ENCODE measurements at places on chromosomes 6 and 20.

DNA sequence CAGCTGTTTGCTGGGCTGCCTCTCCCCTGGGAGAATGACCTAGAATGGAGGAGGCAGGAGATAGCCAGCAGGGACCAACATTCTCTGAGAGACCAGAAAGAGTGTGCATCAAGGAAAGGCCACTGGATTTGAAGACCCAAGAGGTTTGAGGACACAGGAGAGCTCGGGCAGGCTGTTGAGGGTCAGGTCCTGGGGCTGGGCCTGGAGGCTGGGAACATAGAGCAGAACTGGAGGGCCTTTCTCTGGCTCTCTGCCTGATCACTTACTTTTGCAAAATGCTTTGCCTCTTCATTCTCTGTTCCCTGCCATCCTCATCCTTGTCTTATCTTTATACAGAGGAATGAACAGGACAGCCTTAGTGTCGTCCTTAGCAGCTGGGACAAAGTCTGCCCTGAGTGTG lies 2.5 kb downstream of the IYD start:
- DNase-seq = no peak

- no peak for DNase-seq
These were observed 4.2 kb downstream of the GPR31 start for GRCh38 chr6:167153521-167153959.

DNA sequence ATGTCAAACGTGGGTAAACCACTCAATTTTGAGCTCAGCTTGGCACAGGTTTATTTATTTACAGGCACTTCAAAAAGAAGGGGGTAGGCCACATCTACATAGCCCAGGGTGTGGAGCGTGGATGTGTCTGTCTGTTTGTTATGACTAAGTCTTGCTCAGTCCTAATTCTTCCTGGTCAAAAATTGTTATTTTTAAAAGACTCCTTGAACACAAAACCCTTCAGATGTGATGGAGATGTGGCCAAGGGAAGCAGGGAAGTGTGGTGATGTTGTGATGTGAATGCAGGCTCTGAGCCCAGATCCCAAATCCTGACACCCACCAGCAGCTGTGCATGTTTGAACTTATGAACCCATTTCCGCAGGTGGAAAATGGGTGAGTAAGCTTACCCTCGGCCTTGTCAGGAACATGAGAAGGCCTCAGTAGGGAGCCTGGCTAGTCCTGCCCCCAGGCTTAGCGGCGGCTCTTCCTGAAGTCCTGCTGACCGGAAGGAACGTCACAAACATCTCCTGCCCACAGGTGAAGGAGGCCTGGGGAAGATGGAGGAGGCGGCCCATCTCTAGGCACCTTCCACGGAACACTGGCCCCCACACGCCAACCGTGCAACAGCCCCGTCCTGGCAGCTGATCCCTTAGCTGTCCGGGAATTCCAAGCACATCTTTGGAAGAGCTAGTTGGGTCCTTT lies 119.7 kb downstream of the MYLK4 start:
- DNase-seq = no peak

DNA sequence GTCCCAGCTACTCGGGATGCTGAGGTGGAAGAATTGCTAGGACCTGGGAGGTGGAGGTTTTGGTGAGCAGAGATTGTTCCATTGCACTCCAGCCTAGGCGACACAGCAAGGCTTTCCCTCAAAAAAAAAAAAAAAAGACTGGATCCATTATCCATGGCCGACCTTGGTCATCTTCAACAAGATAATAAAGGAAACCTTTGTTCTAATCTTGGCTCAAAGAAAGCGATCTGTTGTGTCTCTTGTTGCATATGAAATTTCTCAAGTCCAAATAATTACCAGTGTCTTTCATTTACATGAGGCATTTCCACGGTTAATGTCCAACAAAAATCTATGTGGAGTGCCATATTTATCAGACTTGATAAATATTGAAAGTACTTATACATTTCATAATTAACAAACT lies 23.7 kb upstream of the KIF16B start:
- DNase-seq = no peak

DNA sequence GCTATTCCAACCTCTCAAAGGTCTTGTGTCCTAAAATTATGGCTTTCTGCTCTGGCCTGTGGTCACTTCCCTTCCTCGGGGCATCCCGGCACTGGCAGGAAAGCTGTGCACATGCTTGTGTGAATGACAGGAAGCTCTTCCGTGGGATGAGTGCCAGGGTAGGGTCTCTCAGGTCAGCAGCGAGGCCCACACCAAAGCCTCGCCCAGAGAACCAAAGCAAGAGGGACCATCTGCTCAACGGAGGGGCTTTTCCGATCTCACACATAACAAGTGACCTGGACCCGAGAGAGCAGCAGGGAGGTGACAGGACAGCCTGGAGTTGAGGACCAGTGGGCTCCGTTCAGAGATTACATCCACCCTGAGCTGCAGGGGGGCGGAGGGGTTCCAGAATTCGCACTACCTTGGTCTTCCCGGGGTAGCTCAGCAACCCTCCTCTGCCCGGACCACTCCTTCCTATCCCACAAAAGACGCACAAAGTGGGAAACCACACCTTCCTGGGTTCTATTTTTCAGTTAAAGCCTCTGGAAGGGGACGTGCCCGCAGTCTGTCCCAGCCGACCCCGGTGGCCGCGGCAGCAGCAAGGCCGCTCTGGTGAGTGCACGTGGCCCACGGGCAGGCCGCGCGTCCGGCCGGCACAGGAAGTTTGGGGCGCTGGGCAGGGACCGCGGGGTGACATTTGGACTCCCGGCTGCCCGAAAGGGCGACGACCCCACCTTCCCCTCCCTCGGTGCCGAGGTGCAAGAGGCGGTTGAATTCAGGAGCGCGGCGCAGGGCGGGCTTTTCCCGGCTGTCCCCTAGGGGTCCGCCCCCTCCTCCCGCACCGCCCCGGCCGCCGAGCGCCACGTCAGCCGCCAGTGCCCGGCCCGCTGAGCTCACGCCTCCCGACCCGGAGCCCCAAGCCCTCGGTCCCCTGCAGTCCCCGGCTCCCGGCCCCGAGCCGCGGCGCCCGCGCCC lies 988 bp downstream of the TXNDC5 start:
- peak; percentile 51 for DNase-seq

DNA sequence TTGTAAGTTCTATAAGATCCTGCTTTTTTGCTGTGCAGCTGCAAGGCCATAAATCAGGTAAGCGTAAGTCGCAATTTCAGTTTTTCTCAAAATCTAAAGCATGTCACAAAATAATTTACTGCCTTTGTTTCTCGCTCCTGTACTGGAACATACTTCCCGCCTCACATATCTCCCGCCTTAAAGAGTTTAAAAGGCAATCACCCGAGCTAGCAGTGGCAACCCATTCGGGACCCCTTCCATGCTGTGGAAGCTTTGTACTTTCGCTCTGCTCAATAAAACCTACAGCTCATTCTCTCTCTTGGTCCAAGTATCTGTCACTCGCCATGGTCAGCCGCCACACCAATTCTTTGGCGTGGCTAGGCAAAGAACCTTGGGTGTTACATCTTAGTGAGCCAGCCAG lies 34.0 kb downstream of the CEP85L start:
- no peak for DNase-seq

DNA sequence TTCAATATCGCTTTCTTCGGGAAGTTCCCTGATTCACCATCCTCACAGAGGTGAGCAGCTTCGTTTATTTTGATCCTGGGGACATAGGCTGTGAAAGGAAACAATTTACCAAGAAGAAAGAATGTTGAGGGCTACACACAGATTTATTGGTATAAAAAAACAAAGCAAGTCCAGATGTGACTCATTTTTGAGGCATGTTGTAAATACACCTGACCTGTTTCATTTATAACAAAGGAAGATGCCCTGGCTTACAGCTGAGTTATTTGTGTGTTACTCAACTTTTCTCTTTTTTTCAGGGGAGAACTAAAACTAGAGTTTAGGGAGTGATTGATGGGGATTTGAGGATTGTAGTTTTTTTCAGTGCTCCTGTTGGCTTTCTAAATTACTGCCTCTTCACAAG lies 489.5 kb downstream of the CBLN4 start:
- DNase-seq = no peak

GRCh38 chr6:112007805-112008204 lies 46.1 kb upstream of the CCN6 start:
- DNase-seq = no peak

DNA sequence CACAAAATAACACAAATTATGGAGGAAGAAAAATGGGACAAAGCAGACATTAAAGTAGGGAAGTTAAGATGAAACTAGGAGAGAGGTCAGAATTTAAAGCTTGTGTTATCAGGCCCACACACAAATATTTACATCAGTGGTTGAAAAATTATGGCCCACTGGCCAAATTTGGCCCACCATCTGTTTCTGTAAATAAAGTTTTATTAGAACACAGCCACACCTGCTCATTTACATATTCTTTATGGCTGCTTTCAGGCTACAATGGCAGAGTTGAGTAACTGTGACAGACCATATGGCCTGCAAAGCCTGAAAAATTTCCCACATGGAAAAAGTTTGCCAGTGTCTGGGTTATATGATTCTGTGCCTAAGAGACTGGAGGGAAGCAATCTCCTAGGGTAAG lies 49.0 kb downstream of the SLC22A23 start:
- DNase-seq = no peak

GRCh38 chr6:165662041-165662748 lies 846 bp downstream of the PDE10A start:
- DNase-seq = no peak

DNA sequence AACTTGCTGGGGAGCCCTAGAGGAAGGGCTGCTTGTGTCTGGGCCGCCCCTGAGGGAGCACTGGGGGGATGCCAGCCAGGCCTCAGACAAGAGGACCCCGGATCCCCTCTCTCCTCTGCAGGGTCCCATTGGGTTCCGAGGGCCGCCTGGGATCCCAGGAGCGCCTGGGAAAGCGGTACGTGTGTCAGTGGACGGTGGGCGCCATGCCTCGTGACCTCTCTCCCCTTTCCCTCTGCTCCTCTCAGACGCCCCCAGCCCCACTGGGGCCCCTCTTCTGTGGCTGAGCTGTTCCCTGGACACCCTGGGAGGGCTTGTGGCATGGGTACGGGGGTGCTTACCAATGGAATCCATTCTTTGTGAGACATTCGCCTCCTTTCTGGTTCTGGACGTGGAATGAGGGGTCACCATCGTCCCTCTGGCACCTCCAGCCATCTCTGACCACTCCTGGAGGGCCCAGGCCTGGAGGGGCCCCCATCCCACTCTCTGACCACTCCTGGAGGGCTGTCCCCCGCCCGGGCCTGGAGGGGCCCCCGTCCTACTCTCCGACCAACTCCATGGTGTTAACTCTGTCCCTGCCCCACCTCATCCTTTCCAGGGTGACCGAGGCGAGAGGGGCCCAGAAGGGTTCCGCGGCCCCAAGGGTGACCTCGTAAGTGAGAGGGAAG lies 9.9 kb downstream of the COL9A3 start:
- DNase-seq = no peak

DNA sequence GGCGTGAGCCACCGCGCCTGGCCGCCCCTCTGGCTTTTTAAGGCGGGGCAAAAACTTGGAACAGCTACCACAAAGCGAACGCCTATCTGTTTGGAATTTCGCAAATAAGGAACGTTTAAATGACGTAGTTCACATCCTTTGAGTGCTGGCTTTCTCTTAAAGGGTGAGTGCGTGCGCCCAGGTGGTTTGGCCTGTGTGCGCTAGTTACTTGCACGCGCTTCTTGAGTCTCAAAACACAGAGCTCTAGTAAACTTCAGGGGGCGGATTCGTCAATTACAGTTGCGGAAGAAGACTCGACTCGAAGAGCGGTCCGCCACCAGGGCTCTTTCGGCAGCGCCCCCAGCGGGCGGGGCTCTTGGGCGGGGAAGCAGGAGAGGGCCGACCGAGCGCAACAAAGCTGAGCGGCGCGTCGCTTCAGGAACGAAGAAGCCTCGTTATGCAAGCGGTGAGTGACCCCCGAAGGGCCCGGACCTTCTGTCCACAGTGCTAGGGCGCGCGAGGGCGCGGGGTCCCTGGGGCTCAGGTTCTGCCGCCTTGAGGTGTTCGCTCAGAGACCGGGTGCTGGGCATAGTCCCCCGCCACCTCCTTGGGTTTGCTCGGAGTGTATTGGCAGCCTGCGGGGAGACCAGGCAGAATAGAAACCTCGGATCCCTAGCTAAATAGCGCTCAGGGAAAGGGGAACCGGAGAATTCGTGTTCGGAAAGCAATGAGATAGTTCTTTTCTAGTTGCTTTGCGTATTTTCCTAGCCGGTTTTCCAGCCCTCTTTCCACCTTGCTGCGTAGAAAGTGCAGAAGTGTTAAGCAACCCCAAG lies at the start of gene SYCP2L:
Gene SYCP2L (plus strand): TSS at position 362 of the 812 bp plus-strand sequence. CDS start 75 bp downstream, at position 437.
- no peak for DNase-seq

- DNase-seq = no peak
These were observed 241.9 kb upstream of the MOCS1 start for GRCh38 chr6:40176152-40176551.

- DNase-seq = no peak
These were observed 267.0 kb downstream of the DLL1 start for GRCh38 chr6:170023620-170024521.

DNA sequence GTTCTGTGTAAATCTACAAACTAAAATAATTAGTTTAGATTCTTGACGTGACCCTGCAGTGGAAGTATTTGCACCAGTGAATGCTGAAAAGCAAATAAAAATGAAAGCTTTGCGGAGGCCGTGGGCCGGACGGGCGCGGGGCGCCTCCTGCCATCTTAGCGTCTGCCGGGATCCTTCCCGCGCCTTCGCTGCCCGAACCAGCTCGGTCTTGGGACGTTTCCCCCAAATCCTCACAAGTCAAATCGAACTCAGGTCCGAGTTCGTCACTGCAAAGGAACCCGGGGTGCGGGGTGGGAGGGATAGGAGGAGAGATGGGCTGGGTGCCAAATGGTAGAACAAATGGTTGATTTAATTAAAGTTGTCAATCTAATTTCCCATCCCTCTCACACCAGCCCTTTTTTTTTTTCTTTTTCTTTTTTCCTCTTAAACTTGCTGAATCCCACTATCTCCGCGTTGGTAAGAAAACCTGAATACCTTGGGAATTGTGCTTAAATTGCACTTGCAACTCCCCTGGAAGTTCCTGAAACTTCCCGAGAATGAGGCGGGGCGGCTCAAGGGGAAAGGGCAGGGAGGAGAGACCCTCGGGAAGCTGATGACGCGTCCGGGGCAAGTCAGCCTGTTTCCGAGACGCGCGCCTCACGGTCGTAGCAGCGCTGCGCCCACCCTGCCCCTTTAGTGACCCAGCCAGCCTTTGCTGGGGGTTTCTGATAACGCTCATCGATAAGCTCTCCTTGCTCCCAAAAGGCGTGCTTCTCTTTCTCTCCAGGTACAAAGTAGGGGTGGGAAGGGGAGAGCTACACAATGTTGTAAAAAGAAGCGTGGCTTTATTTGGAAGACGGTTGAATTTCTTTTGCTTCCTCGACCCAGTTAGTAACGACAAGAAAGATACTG lies 1.8 kb downstream of the GJA1 start:
- no peak for DNase-seq

GRCh38 chr20:56428881-56429280 lies 16.8 kb downstream of the CASS4 start:
- peak; percentile 7 for DNase-seq

DNA sequence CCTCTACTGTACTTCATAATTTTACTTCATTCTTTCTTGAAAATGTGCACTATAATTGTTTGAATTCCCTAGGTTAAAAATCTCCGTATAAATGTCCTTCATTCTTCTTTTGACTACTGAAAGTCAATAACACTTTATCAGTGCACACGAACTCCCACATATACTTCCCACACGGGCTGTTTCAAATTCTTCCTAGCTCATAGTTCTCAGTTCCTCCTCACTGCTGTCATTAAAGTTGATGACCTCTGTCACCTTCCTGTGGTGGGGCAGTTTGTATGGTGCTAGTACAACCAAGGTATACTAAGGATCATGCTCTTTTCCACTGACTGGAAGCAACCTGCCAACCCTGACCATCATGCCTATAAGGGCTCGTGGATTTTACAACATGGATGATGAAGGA lies 40.0 kb upstream of the CD2AP start:
- no peak for DNase-seq

GRCh38 chr6:124074606-124075005 lies 270.9 kb downstream of the NKAIN2 start:
- DNase-seq = no peak
